ENCODE measurements at places on chromosomes 7 and 10.

DNA sequence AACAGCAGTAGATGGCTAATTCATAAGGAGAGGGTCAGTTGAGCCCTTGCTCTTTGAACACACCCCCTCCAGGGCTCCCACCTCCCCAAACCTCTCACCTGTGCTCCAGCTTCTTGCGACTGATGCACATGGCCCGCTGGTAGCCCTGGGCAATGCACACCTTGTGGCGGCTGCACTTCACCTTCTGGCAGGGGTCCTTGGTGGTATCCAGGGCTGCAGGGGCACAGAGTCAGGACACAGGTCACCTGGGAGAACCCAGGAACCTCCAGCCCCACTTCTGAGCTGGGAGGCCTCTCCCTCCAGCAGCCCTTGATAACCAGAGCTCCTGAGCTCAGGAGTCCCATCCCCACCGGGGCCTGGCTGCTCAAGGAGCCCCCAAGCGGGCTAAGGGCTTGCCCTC is 16.3 kb downstream of the SPOCK2 start:
- no peak for DNase-seq

- no peak for DNase-seq
These were observed 657.3 kb downstream of the TYW1 start for GRCh38 chr7:67653856-67654454.

- DNase-seq, result no peak
These were observed 538.3 kb downstream of the PCDH15 start for GRCh38 chr10:54262726-54263125.

DNA sequence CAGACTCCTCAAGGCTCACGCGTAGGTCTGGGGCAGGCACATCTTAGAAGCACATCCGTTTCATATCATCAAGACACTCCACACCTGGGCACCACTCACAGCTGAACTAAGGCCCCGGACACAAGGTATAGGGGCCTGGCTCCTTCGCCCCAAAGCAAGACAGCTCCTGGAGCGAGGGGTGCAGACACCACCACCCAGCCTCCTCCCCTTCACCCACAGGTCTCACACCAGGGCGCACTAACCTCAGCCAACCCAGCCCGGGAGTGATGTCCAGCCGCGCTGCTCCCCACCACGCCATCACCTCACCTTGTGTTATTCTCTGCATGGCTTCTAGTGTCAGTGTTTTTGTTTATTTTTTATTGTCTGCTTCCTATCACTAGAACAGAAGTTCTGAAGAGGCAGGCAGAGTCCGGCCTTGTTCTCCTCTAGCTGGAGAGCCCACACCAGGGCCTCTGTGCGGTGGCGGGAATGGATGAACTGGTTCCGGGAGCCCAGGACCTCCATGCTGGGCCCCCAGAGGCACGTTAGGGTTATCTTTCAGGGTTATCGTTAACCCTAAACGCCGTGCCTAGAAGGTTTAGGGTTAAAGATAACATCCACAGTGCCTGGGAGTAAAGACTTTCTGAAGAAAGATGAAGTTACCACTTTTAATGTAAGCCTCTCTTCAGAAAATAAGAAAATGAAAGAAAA is 21.8 kb downstream of the BRI3 start:
- DNase-seq, result no peak

DNA sequence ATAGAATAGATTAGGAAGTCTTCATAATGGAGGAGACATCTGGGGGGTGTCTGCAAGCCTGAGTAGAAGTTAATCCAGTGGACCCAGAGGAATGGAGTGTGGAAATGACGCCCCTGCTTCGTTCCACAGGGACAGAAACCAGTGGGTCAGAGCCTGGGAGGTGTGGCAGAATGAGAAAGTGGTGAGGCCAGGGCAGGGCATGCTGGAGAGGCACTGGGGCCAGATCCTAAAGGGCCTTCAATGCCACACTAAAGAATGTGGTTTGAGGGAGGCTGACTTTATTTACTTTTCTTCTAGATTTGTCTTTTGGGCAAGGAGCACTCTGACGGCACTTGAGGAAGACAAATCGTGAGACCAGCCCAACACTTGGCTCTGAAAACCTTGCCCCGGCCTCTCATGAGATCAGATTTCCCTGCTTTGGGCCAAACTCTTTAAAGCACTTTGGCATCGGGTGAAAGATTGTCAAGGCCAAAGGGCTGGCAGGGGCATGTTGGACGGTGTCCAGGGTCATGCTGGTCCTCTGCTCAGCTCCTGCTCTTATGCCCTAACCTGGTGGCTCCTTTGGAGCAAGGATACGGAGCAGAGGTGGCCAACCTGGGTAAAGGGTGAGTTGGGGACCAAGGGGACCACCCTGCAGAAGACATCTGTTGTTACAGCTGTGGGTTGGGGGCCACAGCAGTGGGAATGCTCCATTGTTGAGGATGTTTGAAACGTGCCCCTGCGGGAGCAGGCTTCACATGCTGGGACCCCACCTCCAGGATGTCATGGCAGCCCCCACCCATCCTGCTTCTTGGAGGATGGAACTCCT is 157.0 kb upstream of the ZMIZ1 start:
- no peak for DNase-seq

GRCh38 chr10:10096296-10096695 is 921.4 kb upstream of the CELF2 start:
- DNase-seq, result no peak

DNA sequence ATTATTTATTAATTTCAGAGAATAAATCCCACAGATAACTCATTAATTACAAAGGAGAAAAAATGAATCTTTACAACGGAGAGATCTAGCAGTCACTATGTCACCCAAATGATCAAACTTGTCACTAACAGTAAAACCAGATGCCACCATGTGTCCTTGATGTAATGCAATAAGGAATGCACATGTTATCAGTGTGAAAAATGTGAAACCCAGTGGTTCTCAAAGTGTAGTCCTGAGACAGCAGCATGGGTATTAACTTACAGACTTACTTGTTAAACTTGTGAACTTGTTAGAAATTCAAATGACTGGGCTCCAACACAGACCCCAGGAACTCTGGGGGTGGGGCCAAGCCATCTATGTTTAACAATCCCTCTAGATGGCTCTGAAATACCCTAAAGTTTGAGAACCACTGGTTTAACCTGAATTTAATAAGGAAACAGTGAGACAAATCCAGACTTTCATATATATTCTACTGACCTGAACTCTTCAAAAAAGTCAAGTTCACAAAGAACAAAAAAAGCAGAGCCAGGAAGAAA is 77.4 kb downstream of the RNLS start:
- no peak for DNase-seq

DNA sequence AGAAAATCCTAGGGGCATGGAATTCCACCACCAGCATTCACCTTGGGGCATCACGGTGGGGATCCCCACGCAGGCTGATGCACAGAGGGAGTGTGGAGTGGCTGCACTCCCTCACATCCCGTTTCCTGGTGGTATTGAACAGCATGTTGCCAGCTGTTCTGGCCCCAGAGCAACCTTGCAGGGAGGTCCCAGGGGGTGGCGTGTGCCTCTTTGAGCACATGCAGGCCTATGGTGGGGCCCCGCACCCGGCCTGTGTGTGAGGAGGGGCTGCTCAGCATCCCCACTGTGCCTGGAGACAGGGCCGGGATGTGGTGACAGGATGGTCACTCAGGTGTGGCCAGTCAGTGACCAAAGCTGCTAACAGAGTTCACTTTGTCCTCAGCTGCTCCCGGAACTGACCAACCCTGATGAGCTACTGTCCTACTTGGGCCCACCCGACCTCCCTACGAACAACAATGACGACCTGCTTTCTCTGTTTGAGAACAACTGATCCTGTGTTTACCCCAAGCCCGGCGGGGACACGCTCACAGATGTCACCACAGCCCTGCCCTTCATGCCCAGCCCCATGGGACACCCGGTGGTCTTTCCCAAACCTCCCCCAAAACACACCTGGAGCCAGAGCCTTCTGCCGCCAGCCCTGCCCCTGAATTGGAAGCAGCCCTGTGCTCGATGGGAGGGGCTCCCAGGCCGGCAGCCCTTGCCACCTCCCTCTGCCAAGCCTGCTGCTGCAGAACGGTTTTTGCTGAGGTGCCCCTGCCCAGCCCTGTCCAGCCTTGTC is 18.7 kb downstream of the ZMIZ2 start:
- no peak for DNase-seq

GRCh38 chr10:100194711-100195110 is 8.9 kb upstream of the ERLIN1 start:
- DNase-seq, result no peak
